Hindlimb muscle (tissue), 1 donor: ENCODE measurements at places on chromosomes 6 and 20.

GRCh38 chr20:62156592-62157386, 13.2 kb downstream of the SS18L1 start:
- DNase-seq: peak; percentile 64

DNA sequence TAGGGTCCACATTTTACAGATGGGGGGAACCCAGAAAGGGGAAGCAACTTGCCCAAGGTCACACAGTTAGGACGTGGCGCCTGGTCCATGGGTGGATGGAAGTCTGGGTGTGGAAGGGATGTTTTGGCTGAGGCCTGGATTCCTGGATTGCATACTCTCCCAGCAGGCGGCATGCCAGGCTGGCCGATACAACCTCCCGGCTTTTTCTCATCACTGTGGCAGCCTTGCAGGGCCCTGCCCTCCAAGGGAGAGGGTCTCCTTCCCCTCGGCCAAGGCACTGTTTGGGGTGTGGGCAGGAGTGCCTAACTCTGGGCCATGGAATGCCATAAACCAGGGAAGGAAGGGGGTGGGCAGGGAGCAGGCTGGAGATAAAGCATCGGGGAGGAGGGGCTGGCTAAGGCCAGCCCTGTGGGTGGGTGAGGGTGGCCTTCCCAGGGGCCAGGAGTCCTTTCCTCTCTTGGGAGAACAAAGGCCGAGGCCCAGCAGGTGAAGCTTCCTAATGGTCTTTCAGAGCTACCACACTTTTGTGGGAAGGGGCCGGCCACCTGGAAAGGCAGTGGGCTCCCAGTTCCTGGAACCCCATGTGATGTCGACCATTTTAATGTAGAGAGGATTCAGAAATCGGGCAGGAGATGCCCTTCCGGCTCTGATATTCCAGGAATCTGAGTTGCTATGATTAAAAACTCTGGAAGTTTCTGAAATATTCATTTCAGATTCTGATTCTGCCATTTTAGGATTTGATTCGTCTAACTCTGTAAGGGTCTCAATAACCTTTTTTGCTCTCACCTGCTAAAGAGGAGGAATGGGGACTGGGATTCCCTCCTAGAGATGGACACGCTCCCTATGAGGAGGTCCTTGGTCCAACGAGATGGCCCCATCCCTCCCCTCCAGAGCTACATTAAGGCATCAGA, 4.2 kb downstream of the FOXS1 start:
- DNase-seq: no peak

DNA sequence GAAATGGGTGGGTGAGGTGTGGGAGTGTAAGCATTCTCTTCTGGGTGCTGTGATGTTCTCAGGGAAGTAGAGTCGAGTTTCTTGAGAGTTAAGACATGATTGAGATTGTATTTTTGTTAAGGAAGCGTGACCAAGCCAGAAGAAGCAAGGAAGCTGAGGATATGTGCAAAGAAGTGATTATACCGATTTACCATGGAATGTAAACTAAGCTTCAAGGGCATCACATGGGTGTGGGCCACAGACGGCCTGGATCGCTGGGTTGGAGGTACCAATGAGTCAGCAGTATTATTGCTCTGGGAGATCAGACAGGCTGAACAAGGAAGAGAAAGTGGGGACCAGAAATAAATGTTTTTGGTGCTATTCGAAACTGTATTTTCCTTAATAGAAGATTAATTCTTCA, 184.1 kb upstream of the GMDS start:
- DNase-seq: no peak

DNA sequence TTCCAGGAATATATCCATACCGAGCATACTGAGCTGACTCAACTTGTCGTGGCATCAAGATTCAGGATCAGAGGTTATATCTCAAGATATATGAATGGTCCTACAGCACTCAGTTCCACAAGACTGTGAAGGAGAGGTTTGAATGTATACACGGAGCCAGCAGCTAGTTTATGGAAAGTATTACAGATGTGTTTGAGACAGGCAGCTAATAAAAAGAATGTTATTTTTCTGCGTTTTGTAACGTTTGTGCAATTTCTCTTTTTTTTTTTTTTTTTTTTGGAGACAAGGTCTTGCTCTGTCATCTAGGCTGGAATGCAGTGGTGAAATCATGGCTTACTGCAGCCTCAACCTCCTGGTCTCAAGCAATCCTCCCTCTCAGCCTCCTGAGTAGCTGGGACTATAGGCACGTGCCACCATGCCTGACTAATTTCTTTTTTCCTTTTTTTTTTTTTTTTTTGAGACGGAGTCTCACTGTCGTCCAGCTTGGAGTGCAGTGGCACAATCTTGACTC, 3.4 kb upstream of the FAM110A start:
- no peak for DNase-seq

DNA sequence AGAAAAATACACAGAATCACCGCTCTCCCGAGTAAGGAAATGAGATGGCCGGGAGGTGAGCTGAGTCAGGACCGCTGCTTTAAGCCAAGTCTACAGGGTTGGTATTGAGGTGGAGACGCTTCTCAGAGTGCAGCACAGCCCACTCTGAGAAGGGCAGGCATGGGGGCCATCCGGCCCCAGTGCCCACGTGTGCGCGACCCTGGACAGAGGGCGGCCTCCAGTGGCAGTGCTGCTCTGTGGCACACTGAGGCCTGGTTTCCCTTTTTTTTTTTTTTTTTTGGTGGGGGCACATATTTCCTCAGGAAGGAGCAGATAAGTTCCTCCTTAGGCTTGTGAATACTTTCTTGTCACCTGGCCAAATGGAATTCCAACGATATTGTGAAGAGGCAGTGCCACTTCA, 88.8 kb downstream of the FOXC1 start:
- DNase-seq: no peak

GRCh38 chr20:63917811-63918210, 22.9 kb downstream of the DNAJC5 start:
- no peak for DNase-seq

- no peak for DNase-seq
These were observed 19.8 kb downstream of the GMPR start for GRCh38 chr6:16257999-16258708.

GRCh38 chr20:57330998-57331397, 1.4 kb downstream of the SPO11 start:
- DNase-seq: no peak

DNA sequence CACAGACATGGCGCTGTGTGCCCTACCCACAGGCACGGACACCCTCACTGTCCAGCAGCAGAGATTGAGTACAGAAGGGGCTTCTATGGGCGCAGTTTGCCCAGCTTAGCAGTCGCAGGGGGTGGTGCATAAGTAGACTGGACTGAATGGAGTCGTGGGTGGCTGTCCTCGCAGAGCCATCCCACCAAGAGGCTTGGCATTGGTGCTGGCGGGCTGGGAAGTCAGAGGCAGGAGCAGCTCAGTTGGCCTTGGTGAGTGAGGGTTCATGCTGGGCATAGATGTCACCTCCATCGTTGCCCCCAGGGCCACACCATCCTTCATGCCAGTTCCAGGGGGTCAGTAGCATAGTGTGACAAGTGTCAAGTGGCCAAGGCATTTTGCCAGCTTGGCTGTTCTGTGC, 25.2 kb downstream of the SUMO4 start:
- no peak for DNase-seq

DNA sequence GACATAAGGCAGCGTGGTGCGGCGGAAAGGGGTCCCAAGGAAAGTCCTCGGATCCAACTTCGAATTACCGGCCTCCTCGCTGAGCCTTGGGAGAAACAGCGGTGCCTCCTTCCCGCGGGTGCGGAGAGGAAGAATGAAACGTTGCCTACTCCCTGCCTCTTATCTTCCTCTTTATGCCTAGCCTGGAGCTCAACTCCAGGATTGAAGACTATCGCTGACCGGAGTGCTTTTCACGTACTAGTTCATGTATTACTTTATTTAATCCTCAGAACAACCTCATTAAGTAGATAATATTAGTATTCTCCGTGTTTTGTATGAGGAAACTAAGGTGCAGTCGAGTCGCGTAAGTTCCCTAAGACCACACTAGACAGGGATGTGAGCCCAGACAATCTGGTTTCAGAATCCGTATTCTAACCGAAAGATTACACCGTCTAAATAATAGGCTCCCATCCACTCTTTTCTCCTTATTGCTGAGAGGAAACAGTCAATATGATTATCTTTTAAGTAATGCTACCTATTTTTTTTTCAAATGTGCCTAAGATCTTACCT, 793 bp upstream of the PDSS2 start:
- no peak for DNase-seq

- no peak for DNase-seq
These were observed 468.9 kb downstream of the PKHD1 start for GRCh38 chr6:51618563-51618962.

DNA sequence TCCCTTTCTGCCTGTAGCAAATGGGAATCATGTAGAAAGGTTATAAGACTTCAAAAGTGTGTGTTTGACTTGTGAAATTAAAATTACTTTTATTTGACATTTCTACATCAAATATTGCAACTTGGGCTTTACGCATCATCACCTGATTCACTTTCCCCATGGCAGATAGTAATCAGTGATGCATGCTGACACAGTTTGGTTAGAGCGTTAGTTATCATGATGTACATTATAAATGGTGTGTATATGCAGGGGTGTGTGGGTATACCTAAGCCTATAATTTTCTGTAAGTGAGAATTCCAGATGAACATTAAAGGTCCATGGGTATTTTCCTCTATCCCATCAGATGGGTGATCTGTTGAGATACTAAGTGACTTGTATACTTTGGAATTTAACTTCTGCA, 141.5 kb downstream of the KLHL32 start:
- no peak for DNase-seq

GRCh38 chr6:105952326-105952725, 133.8 kb upstream of the PRDM1 start:
- no peak for DNase-seq

GRCh38 chr20:20259533-20259932, 108.4 kb upstream of the INSM1 start:
- DNase-seq: no peak

- DNase-seq: no peak
These were observed 887 bp downstream of the SIGLEC1 start for GRCh38 chr20:3711484-3711941.
